CD4-positive, alpha-beta T cell treated with Interleukin-4 for 4 hours (primary cell): ENCODE measurements at places on chromosomes 5 and 9.

GRCh38 chr9:92706218-92706940 lies 36.4 kb upstream of the IPPK start:
- DNase-seq = peak; percentile 36

- DNase-seq = no peak
Measured at GRCh38 chr5:132669966-132670882, 3.6 kb upstream of the IL4 start.

DNA sequence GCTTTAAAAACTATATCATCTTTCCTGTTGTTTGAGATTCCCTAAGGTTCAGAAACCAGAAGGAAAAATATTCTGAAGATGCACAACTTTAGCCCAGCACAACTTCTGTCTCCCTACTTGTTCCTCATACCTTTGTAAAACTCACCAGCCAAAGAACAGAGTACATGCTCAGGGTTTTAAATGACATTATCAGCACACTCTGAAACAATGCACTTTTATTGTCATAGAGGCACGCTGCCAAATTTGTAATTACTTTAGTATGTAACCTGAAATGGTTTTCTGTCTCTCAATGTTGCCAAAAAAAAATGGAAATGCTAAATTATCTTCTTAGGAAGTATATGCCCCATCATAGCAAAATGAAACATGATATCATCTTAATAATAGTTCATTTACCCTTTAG lies 383.6 kb upstream of the CDH6 start:
- DNase-seq = no peak

- no peak for DNase-seq
Measured at GRCh38 chr5:137360607-137361006, 138.5 kb downstream of the SPOCK1 start.

GRCh38 chr5:179267071-179267670 lies 78.1 kb downstream of the ADAMTS2 start:
- no peak for DNase-seq

DNA sequence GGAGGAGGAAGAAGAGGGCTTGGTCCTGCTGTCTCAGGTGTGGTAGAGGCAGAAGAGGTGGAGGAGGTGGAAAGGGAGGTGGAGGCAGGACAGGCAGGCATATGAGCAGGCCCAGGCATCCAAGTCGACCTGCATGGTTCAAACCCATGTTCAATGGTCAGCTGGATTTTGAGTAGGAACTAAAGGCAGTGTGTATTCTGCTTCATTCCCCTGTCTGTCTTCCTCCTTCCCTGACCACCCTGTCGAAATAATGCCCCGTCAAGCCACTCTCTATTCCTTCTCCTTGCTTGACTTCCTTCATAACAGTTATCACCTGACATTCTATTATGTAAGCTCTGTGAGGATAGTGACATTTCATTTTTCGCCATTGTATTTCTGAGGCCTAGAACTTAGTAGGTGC lies 34.8 kb downstream of the ATP6V0E1 start:
- DNase-seq = no peak

DNA sequence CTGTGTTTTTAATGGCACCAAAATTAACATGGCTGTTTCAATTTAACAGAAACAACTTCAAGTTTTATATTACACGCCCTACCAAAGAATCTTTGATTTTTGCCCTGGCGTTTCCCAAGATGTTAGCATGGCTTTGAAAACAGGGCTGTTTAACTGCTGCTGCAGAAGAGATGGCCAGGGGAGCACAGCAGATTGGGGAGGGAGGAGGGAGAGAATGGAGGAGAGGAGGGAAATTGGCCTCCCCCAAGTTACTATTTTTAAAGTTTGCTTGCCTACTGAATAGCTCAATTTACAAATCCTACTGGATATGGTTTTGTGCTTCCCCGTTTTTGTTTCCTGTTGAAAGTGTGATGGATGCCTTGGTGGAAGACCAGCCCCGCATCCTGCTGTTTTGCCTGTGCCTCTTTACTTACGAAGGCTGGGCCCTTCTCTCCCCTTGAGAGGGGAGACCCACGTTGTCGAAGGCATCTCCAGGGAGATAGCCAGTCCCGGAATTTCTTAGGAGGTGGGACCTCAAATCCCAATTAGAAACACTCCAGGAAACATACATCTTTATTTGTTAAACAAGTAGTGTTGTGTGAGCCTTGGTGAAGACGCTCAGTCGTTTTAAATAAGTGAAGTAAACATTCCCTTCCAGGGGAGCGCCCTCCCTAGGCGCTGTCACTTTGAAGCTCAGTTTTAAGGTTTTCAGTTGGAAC lies 98.6 kb downstream of the AOPEP start:
- DNase-seq = no peak

GRCh38 chr9:123174887-123175518 lies 93.4 kb downstream of the STRBP start:
- DNase-seq = no peak

DNA sequence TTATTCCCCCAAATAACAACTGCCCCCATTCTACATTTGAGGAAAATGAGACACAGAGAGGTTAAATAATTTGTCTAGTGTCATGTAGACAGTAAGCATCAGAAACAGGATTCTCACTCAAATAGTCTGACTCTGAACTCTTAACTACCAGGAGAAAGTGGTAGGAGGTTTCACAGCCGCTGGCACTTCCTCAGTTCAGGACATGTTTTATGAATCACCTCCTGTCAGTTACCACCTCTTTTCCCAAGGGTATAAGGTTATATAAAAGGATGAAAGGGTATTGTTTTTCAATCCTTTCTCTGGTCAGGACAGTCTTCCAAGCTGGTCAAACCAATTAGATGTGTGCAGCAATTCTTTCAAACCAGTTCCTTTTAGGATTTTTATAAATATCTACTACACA lies 52.1 kb downstream of the TSSK1B start:
- no peak for DNase-seq

DNA sequence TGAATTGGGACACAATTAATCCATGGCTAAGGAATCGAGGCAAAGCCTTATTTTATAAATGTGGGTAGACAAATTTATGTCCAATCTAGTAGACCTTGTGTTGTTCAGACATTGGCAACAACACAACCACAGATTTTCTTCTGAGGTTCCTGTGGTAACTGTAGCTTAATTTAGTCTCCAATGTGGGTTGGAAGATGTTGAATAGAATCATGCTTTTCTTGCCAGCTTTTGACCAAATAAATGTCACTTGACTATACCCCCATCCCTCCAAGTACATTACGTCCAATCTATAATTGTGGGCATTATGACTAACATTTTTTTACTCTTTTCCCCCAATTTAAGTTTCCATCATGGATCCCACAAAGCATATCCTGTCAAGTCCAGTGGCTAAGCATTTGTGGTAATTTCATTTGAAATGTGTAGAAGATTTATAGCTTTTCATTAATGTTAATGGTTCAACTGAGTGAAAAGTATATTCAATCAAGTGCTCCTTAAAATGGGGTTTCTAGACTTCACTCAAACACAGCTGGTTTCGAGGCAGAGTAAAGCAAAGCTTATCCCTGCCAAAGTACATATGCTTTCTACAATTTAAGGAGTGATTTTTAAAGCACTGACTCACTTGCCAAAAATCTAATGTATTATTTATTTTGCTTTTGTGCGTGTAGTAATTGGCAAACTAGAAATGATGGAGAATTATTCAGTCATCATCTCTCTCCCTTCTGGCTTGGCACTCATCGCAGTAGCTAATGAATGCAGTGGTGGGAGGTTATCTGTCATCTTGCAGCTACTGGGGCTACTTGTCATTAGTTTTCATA lies 141.8 kb downstream of the FAM174A start:
- DNase-seq = no peak
